ENCODE measurements at places on chromosomes 11 and 22. TPM values are rescaled to one million over a fixed set of nuclear protein-coding genes. Genes with fewer than 3 reads are reported as not detected.
A peak's percentile ranks its signal among the peaks of the same experiment; 100 is the strongest.

GRCh38 chr11:124961972-124962609, 8.1 kb downstream of the CCDC15 start:
- DNase-seq = peak; percentile 70

Gene TIGD3
- 0.20 TPM for total RNA-seq

GRCh38 chr11:87150936-87151335, 113.2 kb downstream of the TMEM135 start:
- no peak for DNase-seq

Gene APOL1
- 1.9 TPM for total RNA-seq

Gene NFRKB
- total RNA-seq = 23.9 TPM

- peak; percentile 44 for DNase-seq
Observed at GRCh38 chr11:44029977-44030911, 17.5 kb upstream of the ACCSL start.

Gene GPR83
- total RNA-seq = 0.10 TPM

Gene ZBED4
- total RNA-seq = 9.1 TPM

Gene EIF3F
- 122 TPM for total RNA-seq

Gene TBX1
- total RNA-seq = 4.8 TPM

Gene ACR
- total RNA-seq = 0.39 TPM

Gene OR52N4
- not detected for total RNA-seq

- DNase-seq = no peak
Observed at GRCh38 chr11:65613091-65613928, 711 bp downstream of the MAP3K11 start.

Gene TRIM29
- 206 TPM for total RNA-seq

GRCh38 chr22:20994128-20994901, 7.6 kb downstream of the THAP7 start:
- DNase-seq = no peak

- no peak for DNase-seq
Observed at GRCh38 chr11:118240999-118241763, 11.0 kb downstream of the MPZL3 start.

DNA sequence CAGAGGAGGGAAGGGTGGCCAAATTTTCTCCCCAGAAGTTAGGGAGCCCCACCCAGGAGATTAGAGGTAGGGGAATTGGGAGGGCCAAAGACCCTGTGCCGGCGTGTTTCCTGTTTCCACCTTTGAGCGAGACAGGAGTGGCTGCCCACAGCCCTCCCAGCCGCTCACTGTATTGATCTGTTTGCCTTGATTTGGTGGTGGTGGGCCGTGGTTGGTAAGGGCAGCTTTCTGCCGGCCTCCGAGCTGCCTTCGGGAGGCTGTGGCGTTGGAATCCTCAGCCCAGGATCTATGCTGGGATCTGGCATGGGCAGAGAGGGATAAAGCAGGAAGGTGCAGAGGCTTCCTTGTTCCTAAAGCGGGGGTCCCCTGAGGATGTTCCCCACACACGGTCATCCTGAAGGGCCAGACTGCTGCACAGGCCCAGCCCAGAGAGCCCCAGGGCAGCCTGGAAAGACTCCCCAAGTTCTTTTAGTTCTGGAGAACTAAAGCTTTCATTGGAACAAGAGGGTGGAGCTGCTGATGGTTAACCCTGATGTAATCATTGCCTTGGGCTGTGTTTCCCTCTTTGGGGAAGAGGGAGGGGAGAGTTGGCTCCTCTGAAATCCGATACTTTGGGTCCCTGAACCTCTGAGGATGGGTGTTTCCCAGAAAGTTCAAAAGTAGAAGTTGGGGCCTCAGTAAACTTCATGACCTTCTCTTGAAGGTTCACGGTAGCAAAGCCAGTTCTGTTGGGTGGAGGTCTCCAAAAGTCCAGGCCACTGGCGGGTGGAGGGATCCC, 7.2 kb downstream of the FAM83F start:
- DNase-seq = peak; percentile 57

DNA sequence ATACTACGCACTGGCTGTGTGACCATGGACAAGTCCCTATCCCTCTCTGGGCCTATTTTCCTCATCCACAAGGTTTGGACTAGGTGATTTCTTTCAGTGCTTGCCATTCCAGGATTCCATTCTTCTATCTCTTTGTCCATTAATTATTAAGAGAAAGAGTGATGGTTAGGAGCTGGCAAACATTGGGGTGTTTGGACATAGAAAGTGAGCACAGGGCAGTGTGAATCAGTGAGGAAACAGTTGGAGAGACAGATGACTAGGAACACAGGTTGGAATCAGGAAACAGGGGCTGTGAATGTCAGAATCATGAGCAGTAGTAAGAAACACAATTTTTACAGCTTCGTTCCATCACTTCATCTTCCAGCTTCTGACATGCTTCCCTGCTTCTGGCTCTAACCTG, 211.8 kb downstream of the INSC start:
- no peak for DNase-seq

GRCh38 chr11:8251616-8252295, 11.9 kb downstream of the LMO1 start:
- DNase-seq = no peak

DNA sequence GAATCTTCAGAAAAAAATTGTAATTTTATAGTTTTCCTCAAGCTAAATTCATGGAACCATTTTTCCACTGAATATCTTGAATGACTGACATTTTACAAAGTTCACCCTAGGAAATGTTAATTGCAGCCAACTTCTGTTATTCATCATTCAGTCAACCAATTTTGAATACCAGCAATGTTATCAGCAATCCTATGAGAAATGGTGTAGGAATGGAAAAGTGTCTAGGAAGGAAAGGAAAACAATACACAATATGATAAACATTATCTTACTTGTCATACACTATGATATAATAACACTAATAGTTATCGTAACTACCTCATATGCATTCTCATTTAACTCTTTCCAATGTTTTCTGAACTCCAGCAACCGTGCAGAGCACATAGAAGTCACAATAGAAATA, 790.5 kb upstream of the LRRC4C start:
- no peak for DNase-seq

Gene CSNK2A3
- 1.6 TPM for total RNA-seq

- peak; percentile 72 for DNase-seq
Observed at GRCh38 chr11:120335556-120335907, 681 bp upstream of the ARHGEF12 start.

DNA sequence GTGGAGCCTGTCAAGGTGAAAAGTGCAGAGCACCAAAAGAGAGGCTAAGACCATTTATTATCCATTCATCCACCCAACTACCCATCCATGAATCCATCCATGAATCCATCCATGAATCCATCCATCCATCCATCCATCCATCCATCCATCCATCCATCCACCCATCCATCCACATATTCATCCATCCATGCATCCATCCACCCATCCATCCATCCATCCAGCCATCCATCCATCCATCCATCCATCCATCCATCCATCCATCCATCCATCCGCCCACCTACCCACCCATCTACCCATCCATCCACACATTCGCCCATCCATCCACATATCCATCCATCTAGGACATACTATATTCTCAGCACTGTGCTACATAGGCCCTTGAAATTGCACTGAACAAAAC, 68.0 kb downstream of the SYN3 start:
- DNase-seq = no peak

Gene PKDREJ
- 0.10 TPM for total RNA-seq

GRCh38 chr11:105000797-105001196, 22.2 kb downstream of the CASP5 start:
- DNase-seq = no peak

DNA sequence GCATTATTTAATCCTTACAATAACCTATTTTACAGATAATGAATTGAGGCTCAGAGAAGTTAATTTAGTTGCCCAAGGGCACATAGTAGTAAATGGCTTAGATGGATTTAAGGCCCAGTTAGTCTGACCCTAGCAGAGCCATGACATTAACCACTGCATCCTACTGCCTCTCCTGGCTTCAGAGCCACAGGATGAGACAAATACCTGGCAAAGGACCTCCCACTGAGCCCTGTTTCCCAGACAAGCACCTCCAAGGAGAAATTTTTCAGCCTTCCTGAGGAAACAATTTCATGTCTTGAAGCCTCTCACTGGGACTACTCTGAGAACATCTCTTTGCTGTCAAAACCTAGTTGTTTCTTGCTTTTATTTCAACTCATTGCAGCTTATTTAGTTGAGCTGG, 28.4 kb downstream of the IZUMO1R start:
- no peak for DNase-seq

DNA sequence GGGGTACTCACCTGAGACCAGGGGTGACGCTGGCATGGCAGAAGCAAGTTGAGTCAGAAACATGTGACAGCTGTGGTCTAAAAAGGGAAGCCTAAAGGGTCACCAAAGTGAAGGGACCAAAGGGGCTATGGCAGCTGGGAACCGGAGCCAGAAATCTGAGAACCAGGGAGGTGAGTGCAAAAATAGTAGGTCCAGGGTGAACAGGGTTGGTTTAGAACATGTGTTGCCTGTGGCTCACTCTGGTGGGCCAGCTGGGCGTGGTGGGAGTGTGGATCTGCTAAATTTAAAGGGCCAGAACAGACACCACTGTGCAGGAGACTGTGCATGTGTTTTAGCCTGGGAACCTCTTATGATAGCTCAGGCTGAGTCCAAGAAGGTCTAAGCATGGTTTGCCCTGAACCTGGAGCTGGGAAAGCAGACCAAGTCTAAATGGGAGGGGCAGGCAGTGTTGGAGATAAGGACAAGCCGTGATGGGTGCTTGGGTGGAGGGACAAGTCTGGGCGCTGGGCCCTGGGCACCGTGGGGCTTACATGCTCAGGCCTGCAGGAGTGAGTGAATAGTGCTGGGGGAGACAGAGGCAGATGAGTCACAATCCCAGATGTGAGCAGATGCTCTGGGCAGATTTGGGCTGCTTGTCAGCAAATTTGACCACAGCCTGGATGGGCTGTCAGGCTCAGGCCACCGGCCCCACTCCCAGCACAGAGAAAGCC, 41.4 kb upstream of the ZBED5 start:
- peak; percentile 84 for DNase-seq

GRCh38 chr11:33860926-33861325, 30.9 kb downstream of the LMO2 start:
- DNase-seq = no peak

- peak; percentile 40 for DNase-seq
Observed at GRCh38 chr22:36461665-36462649, 19.5 kb downstream of the TXN2 start.

Gene POU2F3
- total RNA-seq = 18.7 TPM

DNA sequence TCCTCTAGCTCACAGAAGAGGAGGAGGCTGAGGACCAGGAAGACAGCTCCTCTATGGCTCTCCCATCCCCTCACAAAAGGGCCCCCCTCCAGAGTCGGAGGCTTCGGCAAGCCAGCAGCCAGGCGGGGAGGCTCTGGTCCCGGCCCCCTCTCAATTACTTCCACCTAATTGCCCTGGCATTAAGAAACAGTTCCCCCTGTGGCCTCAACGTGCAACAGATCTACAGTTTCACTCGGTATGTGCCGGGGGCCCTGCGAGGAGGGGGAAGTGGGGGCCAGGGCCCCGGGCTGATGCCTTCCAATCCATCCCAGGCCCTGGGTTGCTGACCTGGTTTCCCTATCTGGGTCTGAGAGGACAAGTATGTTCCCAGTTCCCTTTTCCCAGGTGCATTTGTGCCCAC, 7.9 kb downstream of the FOXR1 start:
- DNase-seq = no peak

Gene ZBTB16
- 25.6 TPM for total RNA-seq

DNA sequence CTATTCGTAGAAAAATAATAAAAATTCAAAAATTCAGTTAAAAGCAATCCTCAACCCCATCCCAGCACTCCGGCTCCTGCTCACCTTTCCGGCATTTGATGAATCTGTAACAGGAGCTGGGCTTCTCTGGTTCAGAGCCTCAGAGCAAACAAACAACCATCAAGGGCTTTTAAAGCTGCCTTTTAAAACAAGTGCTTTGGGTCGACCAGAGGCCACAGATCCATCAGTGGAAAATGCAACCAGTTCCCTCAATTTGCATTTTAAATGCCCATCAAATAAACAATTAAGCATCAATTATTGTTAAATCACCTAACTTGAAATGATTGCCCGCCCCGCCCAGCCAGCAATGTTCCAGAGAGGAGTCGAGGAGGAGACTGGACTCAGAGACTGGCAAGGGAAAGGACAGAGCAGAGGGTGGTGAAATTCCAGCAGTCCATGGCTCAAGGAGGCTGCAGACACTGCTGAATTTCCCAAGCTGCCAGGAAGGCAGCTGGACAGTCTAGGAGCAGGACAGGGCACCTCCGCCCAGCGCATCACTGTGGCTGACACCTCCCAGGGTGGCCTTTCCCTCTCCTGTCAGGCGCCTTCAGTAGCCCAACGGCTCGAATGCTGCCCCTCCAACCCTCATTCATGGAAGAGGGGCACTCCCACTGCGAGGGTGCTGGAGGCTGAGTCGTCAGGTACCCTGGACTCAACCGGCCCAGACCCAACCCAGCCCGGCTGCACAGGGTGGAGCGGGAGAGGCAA, 7.5 kb downstream of the FXYD6 start:
- no peak for DNase-seq

- no peak for DNase-seq
Observed at GRCh38 chr11:26234451-26234850, 97.5 kb upstream of the ANO3 start.

DNA sequence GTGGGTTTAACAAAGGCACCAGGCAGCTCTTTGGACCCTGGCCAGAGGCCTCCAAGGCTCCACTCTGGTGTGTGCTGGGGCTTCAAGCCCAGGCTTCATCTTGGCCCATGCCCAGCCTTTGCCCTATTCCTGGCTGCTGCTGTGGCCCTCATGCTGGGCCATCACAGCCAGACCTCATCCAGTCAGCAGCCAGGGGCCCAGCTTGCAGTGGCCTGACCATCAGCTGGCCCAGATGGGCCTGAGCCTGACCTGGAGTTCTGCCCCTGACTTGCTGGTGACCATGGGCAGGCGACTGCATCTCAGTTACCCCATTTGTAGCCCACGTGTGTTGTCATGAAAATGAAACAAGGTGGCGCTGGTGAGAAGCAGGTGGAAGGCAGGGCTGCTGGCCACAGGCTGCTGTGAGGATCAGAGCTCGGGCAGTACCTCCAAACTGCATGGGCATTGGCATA, 76.1 kb downstream of the MED15 start:
- no peak for DNase-seq

GRCh38 chr11:47215366-47215910, 664 bp downstream of the DDB2 start:
- DNase-seq = no peak

Gene DKK3
- 67.7 TPM for total RNA-seq

DNA sequence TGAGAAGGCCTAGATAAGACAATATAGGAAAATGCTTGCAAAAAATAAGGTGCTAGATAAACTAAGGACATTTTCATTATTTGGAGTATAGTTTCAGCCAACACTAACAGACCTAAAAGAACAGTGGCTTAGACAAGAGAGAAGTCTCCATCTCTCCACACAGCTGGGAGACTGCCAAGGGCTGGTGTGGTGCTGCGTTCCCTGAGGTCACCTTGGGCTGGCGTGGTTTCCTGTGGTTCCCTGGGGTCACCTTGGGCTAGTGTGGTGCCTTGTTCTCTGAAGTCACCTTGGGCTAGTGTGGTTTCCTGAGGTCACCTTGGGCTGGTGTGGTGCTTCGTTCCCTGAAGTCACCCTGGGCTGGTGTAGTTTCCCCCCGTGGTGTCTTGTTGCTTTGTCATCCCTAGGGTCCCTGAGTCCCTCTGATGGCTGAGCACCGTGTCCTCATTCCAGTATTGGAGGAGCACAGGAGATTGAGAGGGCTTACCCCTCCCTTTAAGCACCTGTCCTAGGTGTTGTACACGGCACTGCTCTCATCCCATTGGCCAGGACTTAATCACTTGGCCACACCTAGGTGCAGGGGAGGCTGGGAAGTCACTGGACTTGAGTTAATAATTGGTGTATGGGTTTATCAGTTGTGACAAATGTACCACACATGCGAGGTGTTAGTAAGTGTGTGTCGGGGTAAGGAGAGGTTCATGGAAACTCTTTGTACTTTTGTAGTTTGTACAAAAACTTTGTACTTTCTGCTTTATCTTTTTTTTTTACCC, 14.9 kb downstream of the SAMM50 start:
- DNase-seq = no peak
